ENCODE measurements at places on chromosomes 1 and 21.

GRCh38 chr1:56854521-56855099 lies at the start of gene C8A:
Gene C8A (plus strand): TSS chr1:56854797. CDS start chr1:56854902, 105 bp downstream.
- no peak for DNase-seq

DNA sequence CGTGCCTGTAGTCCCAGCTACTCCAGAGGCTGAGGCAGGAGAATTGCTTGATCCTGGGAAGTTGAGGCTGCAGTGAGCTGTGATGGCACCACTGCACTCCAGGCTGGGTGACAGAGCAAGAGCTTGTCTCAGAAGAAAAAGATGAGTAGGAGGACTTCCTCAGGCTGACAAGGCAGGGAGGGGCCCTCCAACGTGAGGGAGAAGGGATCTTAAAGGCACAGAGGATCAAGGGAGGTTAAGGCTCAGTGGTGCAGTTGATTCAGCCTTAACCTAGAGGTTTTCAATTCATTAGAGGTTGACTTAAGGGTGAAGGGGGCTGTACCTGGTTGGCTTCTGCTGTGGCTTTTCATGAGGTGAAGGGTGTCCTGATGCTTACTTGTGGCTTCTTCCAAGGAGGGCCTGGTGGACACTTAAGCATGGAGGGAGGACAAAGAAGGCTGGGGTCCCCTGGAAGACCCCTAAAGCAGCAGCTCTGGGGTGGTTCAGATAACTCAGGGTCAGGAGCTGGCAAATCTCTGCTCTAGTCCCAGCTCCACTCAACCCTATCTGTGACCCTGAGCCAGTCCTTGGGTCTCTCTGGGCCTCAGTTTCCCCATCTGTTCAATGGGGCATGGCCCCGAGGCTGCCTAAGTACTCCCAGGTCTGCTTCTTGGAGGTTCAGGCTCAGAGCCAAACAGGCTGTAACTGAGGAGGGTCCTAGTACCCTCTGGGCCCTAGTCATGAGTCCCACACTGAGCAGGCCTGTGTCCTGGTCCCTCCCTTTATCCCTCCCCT lies 6.3 kb downstream of the EXTL1 start:
- DNase-seq = no peak

DNA sequence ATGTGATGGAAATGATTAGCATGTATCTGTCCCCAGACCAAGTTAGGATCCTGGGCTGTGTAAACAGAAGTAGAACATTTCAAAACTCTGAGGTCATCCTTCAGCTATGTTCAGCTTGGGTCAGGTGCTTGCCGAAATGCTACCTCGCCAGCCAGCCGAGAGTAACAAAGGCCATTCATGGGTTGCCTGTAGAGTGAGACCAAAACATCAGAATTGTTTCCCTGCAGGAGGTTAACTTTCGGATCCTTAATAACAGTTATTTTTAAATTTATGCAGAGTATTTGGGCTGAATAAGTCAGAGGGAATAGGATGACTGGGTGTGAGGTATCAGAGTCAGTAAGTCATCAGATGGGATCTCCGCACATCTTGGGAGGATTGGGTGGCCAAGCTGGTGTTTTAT lies 35.6 kb downstream of the SMYD2 start:
- no peak for DNase-seq

DNA sequence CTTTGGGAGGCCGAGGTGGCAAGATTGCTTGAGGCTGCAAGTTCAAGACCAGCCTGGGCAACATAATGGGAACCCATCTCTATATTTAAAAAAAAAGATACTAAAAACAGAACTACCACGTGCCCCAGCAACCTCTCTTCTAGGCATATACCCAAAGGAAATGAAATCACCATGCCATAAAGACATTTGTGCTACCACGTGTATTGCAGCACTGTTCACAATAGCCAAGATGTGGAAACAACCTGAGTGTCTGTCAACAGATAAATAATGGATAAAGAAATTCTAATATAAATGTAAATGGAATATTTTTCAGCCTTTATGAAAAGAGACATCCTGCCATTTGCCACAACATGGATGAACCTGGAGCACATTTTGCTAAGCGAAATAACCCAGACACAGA lies 128.6 kb downstream of the PCNX2 start:
- DNase-seq = no peak

GRCh38 chr1:64590316-64590715 lies 120.4 kb downstream of the CACHD1 start:
- no peak for DNase-seq
